Hepatocyte (in vitro differentiated cells): ENCODE measurements at places on chromosomes 4 and X.

GRCh38 chr4:75195111-75195510, 262.2 kb downstream of the PARM1 start:
- H3K27me3 ChIP-seq = no peaks in the 10 kb centered on the region
- no peak overlapping the region for H3K27ac ChIP-seq
- H3K4me1 ChIP-seq = no peaks in the 10 kb centered on the region
- H3K4me3 ChIP-seq = no peak overlapping the region
- H3K36me3 ChIP-seq = no peaks in the 10 kb centered on the region
- DNase-seq = no peak

DNA sequence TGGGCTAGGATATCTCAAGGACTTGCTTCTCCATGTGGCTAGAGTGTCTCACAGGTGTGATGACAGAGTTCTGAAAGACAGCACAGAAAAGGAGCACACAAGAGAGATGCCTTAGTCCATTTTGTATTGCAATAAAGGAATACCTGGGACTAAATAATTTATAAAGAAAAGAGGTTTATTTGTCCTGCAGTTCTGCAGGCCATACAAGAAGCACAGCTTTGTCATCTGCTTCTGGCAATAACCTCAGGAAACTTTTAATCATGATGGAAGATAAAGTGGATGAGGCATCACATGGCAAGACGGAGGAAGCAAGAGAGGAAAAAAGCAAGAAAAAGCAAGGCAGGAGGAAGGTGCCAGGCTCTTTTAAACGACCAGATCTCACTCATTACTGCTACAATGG, 126.9 kb downstream of the ADAMTS3 start:
- no peaks in the 10 kb centered on the region for H3K27me3 ChIP-seq
- H3K27ac ChIP-seq = no peak overlapping the region
- no peak for DNase-seq
- no peak overlapping the region for H3K4me3 ChIP-seq
- H3K4me1 ChIP-seq = no peaks in the 10 kb centered on the region
- H3K36me3 ChIP-seq = no peaks in the 10 kb centered on the region

DNA sequence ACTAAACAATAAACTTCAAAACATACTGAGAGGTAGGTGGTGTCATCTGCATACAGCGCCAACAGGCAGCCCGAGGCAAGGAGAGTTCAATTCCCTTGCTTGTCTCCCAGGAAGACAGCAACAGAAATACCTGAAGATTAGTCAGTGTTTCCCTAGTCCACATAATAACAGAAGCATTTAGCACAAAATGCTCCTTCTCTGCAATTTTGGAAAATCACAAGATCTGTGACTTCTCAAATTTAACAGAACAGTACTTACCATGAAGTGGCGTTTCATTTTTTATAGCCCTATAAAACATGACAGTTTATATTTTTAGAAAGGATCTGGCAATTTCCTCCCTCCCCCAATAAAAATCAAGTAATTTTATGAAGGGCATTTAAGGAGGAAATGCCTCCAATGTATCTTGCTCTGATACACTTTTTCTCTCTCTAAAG, 67.1 kb upstream of the MYOZ2 start:
- peak; percentile 36 for DNase-seq
- peak overlapping the region; percentile 65 for H3K27ac ChIP-seq
- H3K36me3 ChIP-seq = no peaks in the 10 kb centered on the region
- H3K27me3 ChIP-seq = no peaks in the 10 kb centered on the region

DNA sequence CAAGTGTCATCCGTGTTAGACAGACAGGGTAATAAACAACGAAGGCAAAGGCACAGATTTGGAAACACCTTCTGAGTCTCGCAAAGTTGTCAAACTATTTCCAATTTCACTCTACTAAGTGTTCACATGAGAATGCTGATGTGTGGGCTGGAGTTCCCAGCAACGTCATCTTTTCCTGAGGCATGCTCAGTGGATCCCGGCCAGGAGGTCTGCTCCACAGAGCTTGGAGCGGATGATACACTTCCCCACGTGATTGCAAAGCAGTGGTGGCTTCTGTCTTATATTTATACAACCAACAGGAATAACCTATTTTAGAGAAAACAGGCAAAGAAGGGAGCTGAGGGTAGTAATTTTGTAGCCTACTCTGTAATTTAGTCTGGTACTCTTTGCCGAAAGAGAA, 40.1 kb upstream of the PDK3 start:
- H3K4me1 ChIP-seq = peaks cover 16% of the 10 kb centered on the region
- peak; percentile 36 for DNase-seq
- no peak overlapping the region for H3K4me3 ChIP-seq
- no peaks in the 10 kb centered on the region for H3K27me3 ChIP-seq
- H3K27ac ChIP-seq = peak overlapping the region; percentile 72

GRCh38 chrX:17030580-17031270, 84.3 kb downstream of the REPS2 start:
- no peak for DNase-seq
- no peaks in the 10 kb centered on the region for H3K27me3 ChIP-seq
- no peaks in the 10 kb centered on the region for H3K36me3 ChIP-seq
- H3K4me1 ChIP-seq = no peaks in the 10 kb centered on the region

- DNase-seq = peak; percentile 31
- H3K27ac ChIP-seq = peak overlapping the region; percentile 22
- H3K4me3 ChIP-seq = no peak overlapping the region
- no peaks in the 10 kb centered on the region for H3K27me3 ChIP-seq
These were observed 86.8 kb upstream of the ETNPPL start for GRCh38 chr4:108849611-108850168.

DNA sequence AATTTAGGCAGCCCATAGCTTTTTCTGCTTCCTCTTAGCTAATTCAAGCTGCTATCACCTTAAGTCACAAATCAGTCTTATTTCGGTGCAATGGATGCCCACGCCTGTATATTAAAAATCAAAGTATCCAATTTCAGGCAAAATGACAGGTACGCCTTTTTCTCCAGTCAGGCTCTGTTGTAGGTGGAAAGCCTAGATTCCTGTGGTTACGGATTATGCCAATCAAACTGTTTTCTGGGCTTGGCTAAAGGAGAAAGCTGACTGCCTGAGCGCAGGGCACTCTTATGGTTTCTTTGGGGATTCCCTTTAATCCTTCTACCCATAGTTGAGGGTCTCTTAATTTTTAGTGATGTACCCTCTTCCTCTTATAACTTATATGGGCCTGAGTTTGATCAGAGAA, 550.5 kb downstream of the PDHA2 start:
- no peak overlapping the region for H3K27ac ChIP-seq
- no peaks in the 10 kb centered on the region for H3K36me3 ChIP-seq
- H3K27me3 ChIP-seq = no peaks in the 10 kb centered on the region
- H3K4me1 ChIP-seq = no peaks in the 10 kb centered on the region

DNA sequence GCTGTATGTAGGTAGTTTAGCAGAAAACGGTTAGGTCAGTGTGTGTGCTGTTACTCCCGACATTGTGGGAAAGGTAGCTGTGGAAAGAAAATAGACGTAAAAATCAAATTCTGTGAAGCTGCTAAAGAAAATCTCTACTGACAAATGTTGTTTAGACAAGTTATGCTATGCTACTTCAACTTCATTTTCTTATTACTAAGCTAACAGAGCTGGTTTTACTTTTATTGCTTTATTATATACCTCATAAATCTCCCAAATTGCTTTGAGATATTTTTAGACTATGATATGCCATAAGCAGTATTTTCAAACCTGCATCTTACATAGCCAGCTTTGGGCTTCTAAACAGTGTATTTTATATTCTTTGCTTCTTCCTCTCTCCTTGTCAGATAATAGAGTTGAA, 108.2 kb upstream of the PACRGL start:
- peak overlapping the region; percentile 57 for H3K27ac ChIP-seq
- H3K4me3 ChIP-seq = no peak overlapping the region
- H3K27me3 ChIP-seq = no peaks in the 10 kb centered on the region
- no peaks in the 10 kb centered on the region for H3K4me1 ChIP-seq
